Fibroblast of villous mesenchyme (primary cell): ENCODE measurements at places on chromosomes 3 and 15. TPM values are rescaled to one million over a fixed set of nuclear protein-coding genes. Genes with fewer than 3 reads are reported as not detected.

The AHSG gene
- not detected in 2 replicates for total RNA-seq

The RLBP1 gene
- not detected in 2 replicates for total RNA-seq

The RPL39L gene
- total RNA-seq: 24.2 and 24.8 TPM in 2 replicates

The SPINK8 gene
- total RNA-seq: not detected in 2 replicates

The CHRNA5 gene
- total RNA-seq: 0.64 and 2.2 TPM in 2 replicates

The C3orf22 gene
- total RNA-seq: not detected in 2 replicates

The GADL1 gene
- total RNA-seq: not detected in 2 replicates

The CEMIP gene
- total RNA-seq: 131 TPM in 2 replicates

The RAD51 gene
- total RNA-seq: 3.5 and 4.2 TPM in 2 replicates

The FAM3D gene
- total RNA-seq: not detected in 2 replicates

The SCAP gene
- 50.3 and 66.5 TPM in 2 replicates for total RNA-seq

The SLC12A8 gene
- 33.2 and 37.6 TPM in 2 replicates for total RNA-seq

The TMC3 gene
- not detected in 2 replicates for total RNA-seq

The DNAJC17 gene
- 24.5 and 30.7 TPM in 2 replicates for total RNA-seq

The CFAP100 gene
- total RNA-seq: not detected in 2 replicates

The MKRN3 gene
- total RNA-seq: 0.86 and 0.97 TPM in 2 replicates

The SH2D7 gene
- total RNA-seq: not detected in 2 replicates

The TM6SF1 gene
- 1.7 and 2.6 TPM in 2 replicates for total RNA-seq

The GOLGA8G gene
- not detected in 2 replicates for total RNA-seq

The RPUSD2 gene
- total RNA-seq: 11.2 and 11.9 TPM in 2 replicates

The CHRM5 gene
- total RNA-seq: under 0.01 TPM in 2 replicates

The LRRK1 gene
- total RNA-seq: 10.8 and 11.6 TPM in 2 replicates

The HACD2 gene
- 19.3 and 51.8 TPM in 2 replicates for total RNA-seq

The CHDH gene
- total RNA-seq: under 0.01 and 0.32 TPM in 2 replicates

The CFAP91 gene
- total RNA-seq: 0.32 and 0.43 TPM in 2 replicates

The REC114 gene
- not detected in 2 replicates for total RNA-seq

The SNURF gene
- 11.3 and 12.1 TPM in 2 replicates for total RNA-seq

The CRYBG3 gene
- total RNA-seq: 17.1 and 22.9 TPM in 2 replicates

The CHRNA3 gene
- total RNA-seq: under 0.01 TPM in 1 of 2 replicates, not detected in the other

The DLEC1 gene
- total RNA-seq: under 0.01 TPM in 1 of 2 replicates, not detected in the other

The CCR5 gene
- under 0.01 TPM in 1 of 2 replicates, not detected in the other for total RNA-seq

The KNG1 gene
- total RNA-seq: not detected in 2 replicates

The TNNC1 gene
- total RNA-seq: 0.64 and 1.3 TPM in 2 replicates

The SYNPR gene
- total RNA-seq: not detected in 2 replicates

The TTC21A gene
- total RNA-seq: 3.5 and 3.9 TPM in 2 replicates

The HRG gene
- not detected in 2 replicates for total RNA-seq
